ENCODE measurements at places on chromosomes 6 and 20. TPM values are rescaled to one million over a fixed set of nuclear protein-coding genes. Genes with fewer than 3 reads are reported as not detected.

Gene FAM217A
- not detected for total RNA-seq

- H3K4me1 ChIP-seq, result no peaks in the 10 kb centered on the region
- no peaks in the 10 kb centered on the region for H3K27me3 ChIP-seq
- no peak for DNase-seq
- H3K27ac ChIP-seq, result no peak overlapping the region
Measured at GRCh38 chr6:125511809-125512396, 210.1 kb upstream of the HDDC2 start.

Gene GMNN
- total RNA-seq, result 5.5 TPM

- no peak overlapping the region for H3K27ac ChIP-seq
- H3K4me3 ChIP-seq, result no peak overlapping the region
- no peaks in the 10 kb centered on the region for H3K36me3 ChIP-seq
- no peak for DNase-seq
- no peaks in the 10 kb centered on the region for H3K4me1 ChIP-seq
Measured at GRCh38 chr20:23966927-23967615, 21.5 kb downstream of the GGTLC1 start.

- peaks cover 16% of the 10 kb centered on the region for H3K36me3 ChIP-seq
- no peak overlapping the region for H3K27ac ChIP-seq
- DNase-seq, result no peak
- no peaks in the 10 kb centered on the region for H3K27me3 ChIP-seq
- H3K4me1 ChIP-seq, result peaks cover 19% of the 10 kb centered on the region
Measured at GRCh38 chr6:144715344-144715743, 430.2 kb downstream of the UTRN start.

GRCh38 chr6:72739368-72739779 is 117.5 kb downstream of the KCNQ5 start:
- H3K27me3 ChIP-seq, result no peaks in the 10 kb centered on the region
- H3K27ac ChIP-seq, result no peak overlapping the region
- no peaks in the 10 kb centered on the region for H3K36me3 ChIP-seq
- no peak for DNase-seq

GRCh38 chr20:34096699-34097444 is 15.2 kb downstream of the EIF2S2 start:
- H3K4me3 ChIP-seq, result no peak overlapping the region
- H3K27me3 ChIP-seq, result no peaks in the 10 kb centered on the region
- DNase-seq, result no peak
- H3K27ac ChIP-seq, result no peak overlapping the region
- no peaks in the 10 kb centered on the region for H3K4me1 ChIP-seq
- peaks cover 99% of the 10 kb centered on the region for H3K36me3 ChIP-seq

Gene FAM83C
- total RNA-seq, result not detected

Measured in tibial nerve (tissue), 4 donors.